ENCODE measurements at places on chromosomes 5 and 9.

- no peak for DNase-seq
Observed at GRCh38 chr5:73915345-73915744, 289.3 kb downstream of the ARHGEF28 start.

DNA sequence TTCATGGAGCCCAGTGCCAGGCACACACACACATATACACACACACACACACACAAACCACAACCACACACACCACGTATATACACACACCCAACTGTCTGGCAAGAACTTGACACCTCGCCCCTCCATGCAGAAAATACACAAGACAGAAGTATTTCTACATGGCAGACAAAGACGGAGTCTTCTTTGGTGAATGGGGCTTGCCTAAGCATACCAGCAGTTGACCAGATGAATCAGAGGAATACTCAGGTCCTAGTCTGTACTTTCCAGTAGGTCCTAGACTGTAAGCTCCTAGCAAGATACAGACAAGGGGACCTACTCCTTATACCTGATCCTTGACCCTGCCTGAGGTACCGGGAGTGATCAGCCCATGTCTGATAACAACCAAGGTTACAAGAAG lies 60.1 kb downstream of the SIL1 start:
- no peak for DNase-seq

GRCh38 chr5:138360941-138361452 lies 8.5 kb downstream of the KDM3B start:
- no peak for DNase-seq

GRCh38 chr5:16936150-16936988 lies at the start of gene MYO10:
MYO10 (minus strand) TSS chr5:16936288; CDS start chr5:16935808, 480 bp downstream.
- no peak for DNase-seq

DNA sequence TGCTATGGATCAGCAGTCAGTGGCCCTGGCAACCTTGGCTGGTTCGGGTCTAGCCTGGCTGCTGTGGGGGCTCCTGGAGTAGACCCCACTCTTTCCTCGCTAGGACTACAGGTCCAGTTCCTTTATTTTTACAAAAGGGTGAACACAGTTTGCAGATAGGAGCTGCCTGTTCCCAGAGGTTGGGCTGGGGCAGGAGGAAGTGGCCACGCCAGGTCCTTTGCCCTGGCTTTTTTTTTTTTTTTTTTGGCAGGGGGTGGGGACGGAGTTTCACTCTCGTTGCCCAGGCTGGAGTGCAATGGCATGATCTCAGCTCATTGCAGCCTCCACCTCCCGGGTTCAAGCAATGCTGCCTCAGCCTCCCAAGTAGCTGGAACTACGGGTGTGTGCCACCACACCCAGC lies 7.9 kb downstream of the SLC2A6 start:
- no peak for DNase-seq

GRCh38 chr5:113806904-113807303 lies 293.4 kb downstream of the YTHDC2 start:
- DNase-seq, result peak; percentile 85

DNA sequence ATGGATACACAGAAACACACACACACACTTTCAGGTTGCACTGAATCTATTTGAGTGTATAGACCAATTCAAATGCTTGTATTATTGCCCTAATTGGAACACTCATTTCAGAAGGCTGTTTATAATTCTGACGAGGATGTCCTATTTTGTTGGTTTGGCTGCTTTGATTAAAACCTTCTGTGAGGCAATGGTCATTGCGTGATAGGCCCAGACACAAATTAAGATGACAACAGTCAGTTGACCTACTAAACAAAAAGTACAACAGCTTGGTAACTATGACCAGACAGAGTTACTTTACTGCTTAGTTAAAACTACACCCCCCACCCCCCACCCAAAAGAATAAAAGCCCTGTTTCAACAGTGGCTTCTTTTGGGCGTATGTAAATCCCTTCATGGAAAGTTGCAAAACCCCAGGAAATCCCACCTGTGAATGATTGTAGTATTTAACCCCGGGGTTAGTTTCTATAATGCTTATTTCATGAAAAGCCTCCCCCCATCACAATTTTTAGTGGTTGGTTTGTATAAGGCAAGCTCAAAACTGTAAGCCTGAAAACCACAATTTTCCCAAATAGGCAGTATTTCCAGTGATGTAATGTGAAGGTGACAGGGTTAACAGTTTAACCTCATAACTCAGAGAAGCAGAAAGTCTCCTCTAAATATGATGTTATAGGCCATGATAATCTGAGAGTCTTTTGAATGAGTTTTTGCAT lies 340.8 kb downstream of the FGF10 start:
- no peak for DNase-seq

DNA sequence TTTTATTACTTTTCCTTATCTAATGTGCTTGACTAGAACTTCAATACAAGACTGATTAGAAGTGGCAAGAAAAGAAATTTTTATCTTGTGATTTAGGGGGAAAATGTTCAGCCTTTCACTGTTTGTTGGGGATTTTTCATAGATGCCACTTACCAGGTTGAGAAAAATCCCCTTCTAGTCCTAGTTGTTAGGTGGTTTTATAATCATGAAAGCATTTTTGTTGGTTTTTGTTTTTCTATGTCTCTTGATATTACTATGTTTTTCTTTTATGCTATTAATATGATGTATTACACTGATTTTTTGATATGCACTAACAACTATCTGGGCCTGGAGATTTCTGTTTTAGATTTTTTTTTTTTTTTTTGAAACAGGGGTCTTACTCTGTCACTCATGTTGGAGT lies 134.0 kb downstream of the PARP8 start:
- no peak for DNase-seq

DNA sequence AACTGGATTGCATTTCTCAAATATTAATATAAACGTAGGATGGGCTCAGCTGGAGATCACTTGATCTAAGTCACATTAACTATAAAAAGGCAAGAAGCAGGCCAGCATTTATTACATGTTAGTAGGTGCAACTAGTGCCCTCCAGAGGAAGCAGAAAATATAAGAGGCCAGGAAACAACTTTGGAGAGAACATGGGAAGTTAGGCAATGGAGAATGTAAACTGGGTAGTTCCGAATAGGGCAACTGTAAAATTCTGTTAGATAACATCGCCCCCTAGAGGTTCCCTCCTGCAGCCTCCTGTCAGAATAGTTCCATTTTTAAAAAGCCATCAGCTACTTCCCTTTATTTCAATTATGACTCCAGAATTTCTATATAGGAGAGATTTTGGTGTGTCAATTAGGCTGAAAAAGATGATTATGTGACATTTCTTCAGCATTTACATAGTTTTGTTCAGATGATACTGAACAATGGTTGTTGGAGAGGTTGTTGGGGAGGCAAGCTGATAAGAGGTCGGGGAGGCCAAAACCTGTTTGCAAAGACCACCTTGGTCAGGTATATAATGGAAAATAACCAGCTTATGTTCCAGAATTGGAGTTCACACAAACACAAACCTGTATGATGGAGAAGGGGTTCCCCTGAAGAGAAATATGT lies 22.4 kb downstream of the CCL28 start:
- peak; percentile 82 for DNase-seq

DNA sequence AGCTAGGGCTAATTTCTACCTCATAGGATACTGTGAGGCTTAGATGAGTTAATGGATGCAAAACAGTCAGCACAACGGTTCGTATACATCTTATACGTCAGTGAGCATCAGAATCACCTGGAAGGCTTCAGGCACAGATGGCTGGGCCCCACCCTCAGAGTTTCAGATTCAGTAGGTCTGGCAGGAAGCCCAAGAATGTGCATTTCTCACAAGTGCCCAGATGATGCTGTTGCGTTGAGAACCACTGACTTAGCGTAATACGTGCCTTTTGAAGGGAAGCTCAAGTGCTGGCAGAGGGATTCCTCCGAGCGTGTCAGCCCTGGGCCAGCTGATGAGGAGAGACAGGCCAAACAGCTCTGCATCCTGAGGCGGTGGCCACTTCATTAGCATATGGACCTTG lies 117.1 kb upstream of the WWC1 start:
- DNase-seq, result no peak

DNA sequence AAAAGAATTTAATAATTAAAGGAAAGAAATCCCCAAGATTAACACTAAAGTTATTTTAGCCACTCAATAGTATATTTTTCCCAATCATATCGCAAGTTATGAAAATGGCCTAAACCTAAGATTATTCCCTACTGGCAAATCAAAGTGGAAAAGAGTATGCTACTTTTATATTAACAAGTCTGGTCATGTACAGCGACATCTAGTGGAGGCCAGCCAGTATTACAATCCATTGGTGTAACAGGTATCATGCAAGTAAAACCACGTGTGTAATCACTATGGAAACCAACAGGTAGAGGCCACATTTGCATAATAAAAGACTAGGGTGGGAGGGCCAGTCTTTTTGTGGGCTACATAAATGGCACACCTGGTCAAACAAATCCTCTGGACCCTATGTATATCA lies 976.4 kb upstream of the CDH9 start:
- DNase-seq, result no peak

DNA sequence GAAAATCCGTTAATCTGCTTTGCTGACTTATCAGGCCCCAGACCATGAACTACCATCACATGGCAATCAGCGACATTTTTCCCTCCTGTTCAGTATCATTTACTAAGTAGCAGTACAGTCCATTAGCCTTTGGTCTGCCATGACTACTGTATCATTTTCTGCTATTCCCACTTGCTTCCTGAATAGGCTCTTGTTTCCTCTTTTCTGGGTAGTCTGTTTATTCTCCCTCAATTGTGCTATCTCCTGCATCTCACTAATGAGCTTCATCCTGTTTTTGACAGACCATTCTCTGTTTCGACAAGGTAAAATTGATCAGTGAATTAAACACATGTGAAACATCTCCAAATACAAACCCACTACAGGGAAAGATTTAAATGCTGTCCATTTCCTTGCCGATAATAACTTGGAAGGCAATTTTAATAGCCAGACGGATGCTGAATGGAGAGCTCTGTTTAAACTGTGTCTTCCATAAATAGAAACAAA lies 263.5 kb upstream of the ANKRD55 start:
- DNase-seq, result no peak

DNA sequence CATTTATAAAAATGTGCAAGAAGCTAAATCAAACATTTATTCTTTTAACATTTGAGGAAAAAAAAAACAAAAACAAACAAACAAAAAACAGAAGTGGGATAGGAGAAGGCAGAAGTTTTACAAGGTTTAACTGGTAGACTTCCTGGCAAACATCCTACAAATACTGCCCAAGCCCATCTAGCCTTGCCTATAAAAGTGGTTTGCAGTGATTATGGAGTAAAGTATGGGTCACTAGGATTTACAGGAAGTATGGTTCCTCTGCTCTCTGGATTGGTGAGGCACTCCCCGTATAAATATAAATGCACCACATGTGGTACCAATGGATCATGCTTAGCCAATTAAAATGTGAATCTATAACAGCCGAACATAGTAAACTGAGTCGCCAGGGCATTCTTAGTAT lies 291.9 kb downstream of the EDIL3 start:
- no peak for DNase-seq

DNA sequence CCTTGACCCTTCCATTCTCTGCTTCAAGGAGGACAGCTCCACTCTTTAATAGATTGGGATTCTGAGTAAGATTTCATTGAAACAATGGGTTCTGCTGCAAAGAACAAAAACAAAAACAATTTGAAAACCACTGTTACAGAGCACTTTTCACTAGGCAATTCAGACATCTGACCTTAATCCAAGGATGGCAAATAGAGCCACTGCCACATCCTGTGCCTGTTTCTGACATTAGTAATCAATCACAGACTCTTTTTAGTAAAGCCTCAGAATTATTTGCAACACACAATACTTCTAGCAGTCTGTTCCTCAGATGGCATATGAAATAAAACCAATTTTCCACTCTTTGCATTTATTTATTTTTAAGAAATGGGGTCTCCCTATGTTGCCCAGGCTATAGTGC lies 37.8 kb upstream of the NDFIP1 start:
- DNase-seq, result no peak

GRCh38 chr5:52015760-52016159 lies 632.5 kb downstream of the ISL1 start:
- no peak for DNase-seq

DNA sequence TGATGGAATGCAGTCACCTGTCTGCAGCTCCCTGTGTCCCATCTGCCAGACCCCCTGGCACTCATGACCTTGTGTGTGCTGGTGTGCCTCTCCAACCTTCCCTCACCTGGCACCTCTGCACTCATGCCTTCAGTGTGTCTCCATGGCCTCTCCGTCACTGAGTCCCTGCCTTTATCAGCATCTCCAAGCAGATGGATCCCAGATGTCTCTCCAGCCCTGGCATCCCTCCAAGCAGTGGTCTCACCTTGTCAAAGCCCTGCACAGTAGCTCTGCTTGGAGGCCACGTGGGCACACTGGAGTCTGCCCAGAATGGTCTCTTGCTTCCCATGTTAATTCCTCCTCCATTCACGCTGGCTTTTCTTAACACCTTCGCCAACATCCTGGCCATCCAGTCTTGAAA lies 84.8 kb downstream of the DAP start:
- DNase-seq, result no peak

DNA sequence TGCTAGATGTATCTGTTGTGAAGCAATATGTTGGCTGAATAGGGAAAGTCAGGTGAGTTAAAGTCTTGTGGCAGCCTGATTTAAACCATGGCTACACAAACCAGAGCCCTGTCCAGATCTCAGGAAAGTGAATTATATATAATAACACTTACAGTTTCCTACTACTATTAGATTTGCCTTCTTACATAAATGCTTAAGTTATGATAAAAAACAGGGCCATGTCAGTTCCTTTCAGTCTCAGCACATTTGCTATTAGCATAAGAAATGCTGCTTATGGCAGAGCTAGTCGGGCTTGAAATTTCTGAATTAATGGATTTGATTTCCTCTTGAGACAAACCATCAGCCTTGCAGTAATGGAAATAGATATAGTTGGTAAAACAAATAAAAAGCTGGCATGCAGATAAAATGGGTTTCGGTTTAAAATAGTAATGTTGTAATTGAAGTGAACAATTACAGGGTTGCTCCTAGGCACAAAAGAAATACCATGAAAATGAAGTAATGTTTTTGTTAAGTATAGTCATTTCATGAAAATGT lies 664.2 kb upstream of the ZNF608 start:
- peak; percentile 53 for DNase-seq

- DNase-seq, result no peak
Observed at GRCh38 chr9:132418726-132419363, 8.8 kb downstream of the CFAP77 start.

- no peak for DNase-seq
Observed at GRCh38 chr9:17614903-17615302, 36.0 kb downstream of the SH3GL2 start.

GRCh38 chr9:10026443-10026984 lies 586.3 kb downstream of the PTPRD start:
- no peak for DNase-seq

- DNase-seq, result no peak
Observed at GRCh38 chr5:153952893-153953292, 85.8 kb downstream of the FAM114A2 start.

DNA sequence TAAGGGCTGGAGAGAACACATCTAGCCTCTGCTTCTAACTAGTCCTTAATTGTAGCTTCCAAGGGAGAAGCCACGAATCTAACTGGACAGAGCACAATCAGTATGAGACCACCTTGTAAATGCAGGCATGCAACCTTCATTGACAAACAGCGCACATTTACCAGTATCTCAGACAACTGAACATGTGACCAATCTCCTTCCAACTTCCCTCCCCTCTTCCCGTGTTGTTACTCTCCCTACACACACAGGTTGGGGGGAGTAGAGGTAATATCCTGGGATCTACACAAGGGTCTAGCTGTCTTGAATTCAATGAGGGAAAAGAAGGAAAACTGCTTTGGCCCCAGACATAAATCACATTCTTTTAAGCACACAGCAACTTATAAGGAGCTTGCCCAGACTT lies 77.6 kb downstream of the LIFR start:
- no peak for DNase-seq
